CD4-positive, alpha-beta memory T cell (primary cell): ENCODE measurements at places on chromosomes 4 and X.
A peak's percentile ranks its signal among the peaks of the same experiment; 100 is the strongest.

DNA sequence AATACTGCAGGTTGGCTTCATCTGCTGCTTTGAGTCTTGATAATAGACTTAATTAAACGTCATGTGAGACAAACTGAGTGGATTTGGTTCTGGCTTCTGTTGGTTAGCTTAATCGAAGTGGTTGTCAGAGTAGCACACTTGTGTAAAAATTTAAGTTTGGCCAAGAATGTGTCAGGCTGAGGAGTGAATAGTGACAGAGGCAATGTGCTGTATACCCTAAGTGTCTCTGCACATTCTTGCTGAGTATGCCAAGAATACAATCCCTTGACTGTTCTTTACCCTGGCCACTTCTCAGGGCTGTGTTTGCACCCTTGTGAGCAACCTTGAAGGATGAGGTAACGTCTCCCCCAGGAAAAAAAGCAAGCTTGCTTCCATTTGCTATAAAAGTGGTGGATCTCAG is 14.9 kb downstream of the RPS3A start:
- no peak for DNase-seq

GRCh38 chr4:124189545-124189944 is 523.0 kb downstream of the ANKRD50 start:
- DNase-seq = no peak

- DNase-seq = no peak
These were observed 38.0 kb downstream of the RAB28 start for GRCh38 chr4:13445841-13446790.

DNA sequence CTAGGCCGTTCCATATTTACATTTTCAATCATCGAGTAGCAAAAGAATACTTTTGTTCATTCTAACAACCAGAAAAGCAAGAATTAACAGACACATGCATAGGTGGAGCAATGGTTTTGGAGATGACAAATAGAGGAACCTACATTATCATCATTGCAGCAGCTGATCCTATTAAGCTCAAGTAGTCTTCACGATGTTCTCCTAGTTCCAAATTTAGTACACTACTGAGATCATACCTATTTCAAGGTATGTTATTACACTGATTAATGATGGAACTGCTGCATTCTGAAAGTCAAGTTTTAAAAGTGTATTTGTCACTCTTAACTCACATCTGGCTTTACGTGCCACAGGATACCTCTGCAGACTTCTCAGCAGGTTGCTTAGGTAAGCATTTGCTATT is 87.4 kb downstream of the ADGRA3 start:
- DNase-seq = no peak

GRCh38 chr4:66805582-66805981 is 739.7 kb downstream of the CENPC start:
- DNase-seq = no peak

GRCh38 chr4:4269331-4269731 is 20.6 kb downstream of the LYAR start:
- DNase-seq = peak; percentile 67

DNA sequence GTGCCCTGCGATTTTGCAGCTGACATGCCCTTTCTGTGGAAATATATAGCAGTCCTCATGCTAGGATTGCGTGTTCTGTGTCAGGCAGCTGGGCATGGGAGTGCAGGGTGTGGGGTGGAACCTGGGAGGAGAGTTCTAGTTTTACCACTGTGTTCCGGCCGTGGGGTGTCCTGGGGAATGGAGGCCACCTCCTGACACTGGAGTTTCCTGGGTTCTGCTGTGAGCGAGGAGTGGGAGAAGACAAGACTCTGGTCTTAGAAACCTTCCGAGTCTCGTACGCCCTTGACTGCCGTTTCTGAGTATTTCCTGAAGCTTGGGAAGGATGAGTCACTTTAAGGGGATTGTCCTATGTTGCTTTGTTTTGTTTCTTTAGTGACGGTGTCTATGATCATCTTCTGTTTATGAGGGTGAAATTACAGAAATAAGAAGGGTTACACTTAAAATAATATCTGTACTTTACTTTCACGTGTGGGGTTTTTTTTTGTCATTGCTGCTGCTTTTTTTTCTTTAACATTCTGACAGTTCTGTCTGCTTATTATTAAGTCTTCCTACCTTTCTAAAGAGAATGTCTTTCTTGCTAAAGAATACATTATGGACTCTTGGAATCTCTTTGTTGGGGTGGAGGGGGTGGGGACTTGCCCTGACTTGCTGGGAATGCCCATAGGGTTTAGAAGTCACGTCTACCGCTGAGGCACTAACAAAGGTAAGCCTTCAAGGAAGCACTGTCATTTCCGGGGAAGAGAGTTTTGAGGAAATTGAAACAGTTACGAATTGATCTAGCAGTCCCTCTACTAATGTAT is 19.1 kb downstream of the CD99 start:
- DNase-seq = no peak

DNA sequence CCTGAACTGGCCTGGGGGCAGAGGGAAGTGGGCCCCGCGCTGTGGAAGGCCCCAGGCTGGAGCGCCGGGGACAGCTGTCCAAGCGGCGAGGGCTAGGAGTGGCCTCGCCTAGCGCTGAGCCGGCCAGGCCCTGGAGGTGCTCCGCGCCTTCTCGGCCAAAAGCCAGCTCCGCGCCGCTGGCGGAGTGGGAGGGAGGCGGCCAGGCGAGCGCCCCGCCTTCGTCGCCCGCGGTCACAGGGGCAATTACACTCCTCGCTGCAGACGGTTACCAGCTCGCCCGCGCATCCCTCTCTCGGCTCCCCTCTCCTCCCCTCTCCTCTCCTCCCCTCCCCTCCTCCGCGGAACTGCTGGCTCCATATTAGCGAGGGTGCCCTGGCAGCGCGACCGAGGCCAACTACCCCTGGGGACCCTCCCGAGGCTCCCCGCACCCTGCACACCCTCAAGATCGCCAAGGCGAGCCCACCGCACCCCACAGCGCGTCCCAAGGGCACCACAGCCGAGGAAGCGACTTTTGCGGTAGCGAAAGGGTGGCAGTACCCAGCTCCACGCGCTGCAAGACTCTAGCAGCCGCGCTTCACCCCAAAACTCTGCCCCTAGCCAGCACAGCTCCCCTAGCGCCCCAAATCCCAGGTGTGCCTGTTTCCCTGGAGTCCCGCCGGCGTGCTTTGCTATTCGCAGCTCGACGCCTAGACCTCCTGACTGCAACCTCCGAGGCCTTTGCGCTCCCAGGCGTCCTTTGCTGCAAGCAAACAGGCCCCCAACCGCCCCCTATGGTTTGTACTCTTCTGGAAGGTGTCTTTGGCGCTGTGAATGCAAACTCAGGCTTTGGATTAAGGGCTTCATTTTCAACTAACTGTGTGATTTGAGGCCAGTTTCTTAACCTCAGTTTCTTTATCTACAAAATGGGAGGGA is 91.4 kb downstream of the BCOR start:
- peak; percentile 44 for DNase-seq
